NB4 (cell line): ENCODE measurements at places on chromosomes 6 and 20.

- DNase-seq = no peak
Measured at GRCh38 chr6:134315974-134316441, 1.9 kb downstream of the SGK1 start.

DNA sequence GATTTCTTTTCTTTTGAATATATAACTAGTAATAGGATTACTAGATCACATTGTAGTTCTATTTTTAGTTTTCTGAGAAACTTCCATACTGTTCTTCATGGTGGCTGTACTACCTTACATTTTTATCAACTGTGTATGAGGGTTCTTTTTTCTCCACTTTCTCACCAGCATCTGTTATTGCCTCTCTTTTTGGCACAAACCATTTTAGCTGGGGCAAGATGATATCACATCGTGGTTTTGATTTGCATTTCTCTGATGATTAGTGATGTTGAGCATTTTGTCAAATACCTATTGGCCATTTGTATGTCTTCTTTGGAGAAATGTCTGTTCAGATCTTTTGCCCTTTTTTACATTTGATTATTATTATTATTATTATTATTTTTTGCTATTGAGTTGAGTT is 86.1 kb upstream of the TCF21 start:
- DNase-seq = no peak

- DNase-seq = no peak
Measured at GRCh38 chr6:161023316-161023715, 31.7 kb downstream of the MAP3K4 start.

GRCh38 chr6:14676064-14676463 is 558.5 kb downstream of the CD83 start:
- no peak for DNase-seq

DNA sequence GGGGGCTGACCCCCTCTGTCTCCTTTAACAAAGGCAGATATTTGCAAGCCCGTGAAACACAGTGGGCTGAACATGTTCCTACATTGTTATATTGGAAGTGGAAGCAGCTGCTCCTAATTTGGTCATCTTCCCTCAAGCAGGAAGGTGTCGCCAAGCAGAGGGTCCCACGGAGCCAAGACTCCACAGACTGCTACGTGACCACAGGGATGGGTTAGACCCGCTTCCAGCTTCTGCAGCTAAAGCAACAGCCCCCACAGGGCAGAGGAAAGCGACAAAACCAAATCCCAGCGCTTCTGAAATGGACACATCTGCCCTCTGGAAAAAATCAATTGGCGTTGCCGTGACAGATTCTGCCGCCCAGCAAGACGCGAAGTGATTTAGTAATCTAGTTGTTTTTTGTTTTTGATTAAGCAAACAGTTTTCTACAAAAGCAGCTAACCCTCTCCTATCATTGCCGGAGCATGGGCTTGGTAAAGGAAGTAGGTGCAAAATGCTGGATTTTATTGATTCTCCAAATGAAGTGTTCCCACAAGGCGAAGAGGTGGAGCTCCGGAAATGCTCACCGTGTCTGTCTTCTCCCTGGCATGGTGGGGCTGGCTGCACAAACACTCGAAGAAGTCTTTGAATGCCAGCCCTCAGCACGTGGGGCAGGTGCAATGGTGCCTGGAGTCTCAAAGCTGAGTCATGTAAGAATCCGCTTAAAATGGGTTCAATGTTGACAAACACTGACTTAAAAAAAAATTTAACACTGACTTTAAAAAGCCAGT is 79.4 kb upstream of the FRMD1 start:
- DNase-seq = no peak

DNA sequence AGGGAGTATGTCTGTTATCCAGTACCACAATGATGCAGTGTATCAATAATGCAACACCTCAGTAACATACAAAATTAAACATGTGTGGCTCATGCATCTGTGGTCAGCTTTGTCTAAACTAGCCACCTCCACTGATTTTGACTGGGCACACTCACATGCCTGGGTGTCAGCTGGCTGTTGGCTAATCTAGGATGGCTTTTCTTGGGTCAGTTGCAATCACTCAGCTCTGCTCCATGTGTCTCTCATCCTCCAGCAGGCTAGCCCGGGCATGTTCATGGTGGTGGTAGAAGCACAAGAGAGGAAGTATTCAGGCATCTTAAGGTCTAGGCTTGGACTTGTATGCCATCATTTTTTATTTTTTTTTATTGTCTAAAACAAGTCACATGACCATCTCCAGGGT is 59.3 kb upstream of the JAG1 start:
- no peak for DNase-seq

- peak; percentile 55 for DNase-seq
Measured at GRCh38 chr6:6315660-6316059, 4.8 kb downstream of the F13A1 start.
